Fibroblast of skin of left biceps (primary cell): ENCODE measurements at places on chromosomes 2 and 18.
A peak's percentile ranks its signal among the peaks of the same experiment; 100 is the strongest.

DNA sequence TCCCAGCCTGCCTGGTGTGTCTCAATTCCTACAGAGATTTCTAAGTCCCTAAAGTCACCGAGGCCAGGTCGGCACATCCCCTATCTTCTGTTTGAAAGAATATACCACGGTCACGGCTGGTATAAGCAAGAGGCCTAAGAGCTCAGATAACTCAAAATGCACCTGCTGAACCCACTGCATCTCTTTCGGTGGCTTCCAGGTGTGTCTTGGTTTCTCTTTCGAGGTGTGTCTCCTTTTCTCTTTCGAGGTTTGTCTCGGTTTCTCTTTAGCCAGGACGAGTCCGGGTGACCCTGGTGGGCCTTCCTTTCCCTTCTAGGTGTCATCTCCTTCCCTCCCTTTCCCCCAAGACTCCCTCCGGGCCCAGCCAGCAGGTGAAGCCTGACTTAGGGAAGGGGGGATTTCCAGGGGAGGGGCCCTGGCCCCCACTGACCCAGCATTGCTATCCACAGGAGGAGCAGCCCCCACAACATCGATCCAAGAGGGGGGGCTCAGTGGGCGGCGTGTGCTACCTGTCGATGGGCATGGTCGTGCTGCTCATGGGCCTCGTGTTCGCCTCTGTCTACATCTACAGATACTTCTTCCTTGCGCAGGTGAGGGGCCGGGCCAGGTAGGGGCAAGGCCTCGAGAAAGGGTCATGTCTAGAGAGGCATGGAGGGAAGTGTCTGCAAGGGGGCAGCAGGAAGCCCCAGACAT is 8.4 kb downstream of the ITM2C start:
- DNase-seq, result no peak

DNA sequence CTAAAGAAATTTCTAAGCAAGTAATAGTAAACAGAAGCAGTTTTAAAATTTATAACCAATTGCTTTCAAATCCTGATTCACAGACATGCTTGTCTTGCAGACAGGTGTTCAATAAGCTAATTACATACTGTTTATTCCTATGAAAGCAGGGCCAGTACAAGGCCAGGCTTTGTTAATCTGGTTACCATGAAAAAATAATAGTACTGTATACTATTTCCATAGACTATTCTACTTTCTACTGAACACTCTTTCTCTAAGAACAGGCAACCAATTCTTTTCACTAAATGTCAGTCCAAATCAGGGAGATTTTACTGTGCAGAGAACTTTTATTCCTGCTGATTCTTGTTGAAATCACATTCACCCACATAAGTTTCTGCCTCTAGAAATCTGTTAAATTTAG is 2.9 kb upstream of the SRSF7 start:
- DNase-seq, result no peak

DNA sequence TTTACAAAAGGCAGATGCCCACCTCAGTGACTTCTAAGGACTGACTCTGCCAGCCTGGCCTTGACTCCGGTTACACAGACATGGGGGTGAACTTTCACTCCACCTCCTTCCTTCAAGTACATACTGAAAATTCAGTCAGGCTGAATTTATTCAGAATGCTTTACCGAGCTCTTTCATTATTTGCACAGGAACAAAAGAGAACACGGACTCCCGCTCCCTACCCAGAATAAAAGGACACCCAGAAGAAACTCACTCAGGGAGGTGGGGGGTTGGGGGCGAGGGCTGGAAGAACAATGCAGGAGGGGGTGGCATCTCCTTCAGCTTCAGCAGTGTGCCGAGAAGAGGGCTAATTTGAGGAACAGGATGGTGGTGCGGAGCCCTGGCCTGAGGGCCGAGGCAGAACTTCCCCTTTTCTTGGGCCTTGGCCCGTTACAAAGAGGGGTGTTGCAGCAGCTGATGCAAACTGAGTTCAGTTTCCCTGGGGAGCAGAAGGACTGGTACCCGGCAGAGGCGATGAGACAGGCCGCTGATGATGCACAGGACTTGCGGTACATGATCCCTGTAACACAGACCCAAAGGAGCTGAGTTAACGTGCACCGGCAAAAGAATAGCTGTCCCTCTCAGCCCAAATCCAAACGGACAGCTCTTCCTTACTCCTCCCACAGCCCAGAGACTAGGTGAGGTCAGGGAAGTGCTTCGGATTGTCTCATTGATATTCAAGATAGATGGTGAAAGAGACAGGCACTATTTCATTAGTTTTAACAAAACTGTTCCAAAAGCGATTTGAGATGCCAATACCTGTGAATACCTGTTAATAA is 24.1 kb downstream of the LYPD1 start:
- DNase-seq, result no peak

DNA sequence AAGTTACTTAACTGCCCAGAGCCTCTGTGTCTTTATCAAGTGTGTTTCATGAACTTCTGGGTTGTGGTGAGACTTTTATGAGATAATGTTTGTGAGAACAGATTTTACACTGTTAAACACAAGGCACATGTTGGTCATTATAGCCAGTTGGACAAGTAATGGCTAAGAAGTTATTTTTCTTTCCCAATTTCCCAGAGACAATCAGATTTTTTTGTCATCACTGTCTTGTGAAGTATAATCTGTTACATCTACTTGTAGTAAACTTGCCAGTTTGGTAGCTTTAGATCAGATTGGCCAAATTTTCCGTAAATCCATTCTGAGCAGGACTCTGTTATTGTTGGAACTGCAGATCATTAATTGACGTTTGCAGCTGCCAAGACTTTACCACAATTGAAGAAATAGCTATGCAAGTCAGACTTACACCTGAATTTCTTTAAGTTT is 838.8 kb downstream of the SLC4A3 start:
- peak; percentile 20 for DNase-seq

DNA sequence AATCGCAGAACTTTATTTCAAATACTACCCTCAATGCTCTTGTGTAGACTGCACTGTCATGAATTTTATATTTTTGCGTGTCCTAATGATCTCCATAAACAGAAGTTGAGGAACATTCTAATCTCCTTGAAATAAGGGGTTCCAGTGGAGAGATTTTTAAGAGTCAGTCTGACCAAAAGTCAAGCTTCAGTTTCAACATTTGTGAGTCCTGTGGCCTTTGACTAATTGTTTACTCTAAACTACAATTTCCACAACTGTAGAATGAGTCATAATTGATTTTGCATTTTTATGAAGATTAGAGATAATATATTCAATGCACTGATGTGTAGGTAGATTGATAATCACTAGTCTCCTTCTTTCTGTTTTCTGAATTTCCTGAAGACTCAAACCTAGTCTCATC is 720.3 kb upstream of the ID2 start:
- no peak for DNase-seq

GRCh38 chr2:241833101-241833663 is 24.2 kb downstream of the NEU4 start:
- DNase-seq, result peak; percentile 52

- no peak for DNase-seq
These were observed 35.4 kb downstream of the ZNF804A start for GRCh38 chr2:184633726-184634125.

- no peak for DNase-seq
These were observed 143.0 kb downstream of the ZEB2 start for GRCh38 chr2:144376926-144377325.

DNA sequence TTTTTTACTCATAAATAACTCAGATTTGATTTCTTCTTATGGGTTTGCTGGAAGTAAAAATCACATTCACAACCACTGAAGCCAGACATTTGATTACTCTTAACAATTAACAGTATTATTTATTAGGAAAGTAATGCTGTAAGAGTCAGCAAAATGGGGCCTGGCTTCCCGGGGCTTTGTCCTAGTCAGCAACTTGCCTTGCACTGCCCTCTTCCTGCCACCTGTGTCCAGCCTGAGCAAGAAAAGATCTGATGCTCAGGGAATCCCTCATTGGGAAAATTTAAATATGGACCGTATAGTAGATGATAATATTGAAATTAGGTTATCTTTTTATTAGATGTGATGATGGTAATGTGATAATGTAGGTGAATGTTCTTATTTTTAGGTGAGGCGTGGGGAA is 30.8 kb upstream of the ACYP2 start:
- no peak for DNase-seq

- DNase-seq, result no peak
These were observed 26.5 kb downstream of the STEAP3 start for GRCh38 chr2:119249855-119250717.

DNA sequence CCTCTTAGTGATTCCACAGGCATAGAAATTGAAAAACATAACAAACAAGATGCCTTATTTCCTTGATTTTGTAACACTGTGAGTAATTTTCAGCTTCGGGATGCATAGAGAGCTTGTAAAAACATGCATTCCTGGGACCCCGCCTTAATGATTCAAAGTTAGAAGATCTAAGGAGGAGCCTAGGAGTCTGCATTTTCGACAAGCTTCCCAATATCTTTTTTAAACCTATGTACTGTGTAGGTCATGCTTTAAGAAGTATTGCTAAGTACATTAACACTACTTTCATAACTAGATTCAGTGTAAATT is 109.8 kb upstream of the ZNF516 start:
- DNase-seq, result no peak

DNA sequence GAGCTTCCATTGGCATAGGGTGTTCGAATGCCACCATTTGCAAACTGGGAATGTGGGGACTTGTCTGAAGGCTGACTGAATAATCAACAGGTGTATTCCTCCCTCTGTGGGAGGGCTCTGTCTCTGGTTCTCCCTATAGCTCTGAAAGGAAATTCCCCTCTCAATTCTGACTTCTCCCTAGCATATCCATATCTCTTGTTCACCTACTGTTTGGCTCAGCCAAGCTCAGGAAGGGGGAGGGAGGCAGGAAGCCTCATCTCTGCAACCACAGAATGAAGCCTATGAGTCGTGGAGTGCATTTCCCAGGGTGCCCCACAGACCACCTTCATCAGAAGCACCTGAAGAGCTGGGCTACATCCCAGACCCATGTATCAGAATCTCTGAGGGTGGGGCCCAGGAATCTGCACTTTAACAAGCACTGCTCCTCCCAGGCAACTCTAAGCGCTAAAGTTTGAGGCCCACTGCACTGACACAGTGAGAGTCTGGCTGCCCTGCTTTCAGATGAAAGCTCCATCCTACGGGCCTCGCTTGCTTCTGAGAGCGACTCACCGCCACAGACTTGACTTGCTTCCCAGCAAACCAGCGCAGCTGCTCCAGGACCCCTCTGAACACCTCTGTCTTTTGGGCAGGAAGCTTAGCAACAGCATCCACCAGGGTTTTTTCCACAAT is 32.0 kb downstream of the XDH start:
- no peak for DNase-seq

DNA sequence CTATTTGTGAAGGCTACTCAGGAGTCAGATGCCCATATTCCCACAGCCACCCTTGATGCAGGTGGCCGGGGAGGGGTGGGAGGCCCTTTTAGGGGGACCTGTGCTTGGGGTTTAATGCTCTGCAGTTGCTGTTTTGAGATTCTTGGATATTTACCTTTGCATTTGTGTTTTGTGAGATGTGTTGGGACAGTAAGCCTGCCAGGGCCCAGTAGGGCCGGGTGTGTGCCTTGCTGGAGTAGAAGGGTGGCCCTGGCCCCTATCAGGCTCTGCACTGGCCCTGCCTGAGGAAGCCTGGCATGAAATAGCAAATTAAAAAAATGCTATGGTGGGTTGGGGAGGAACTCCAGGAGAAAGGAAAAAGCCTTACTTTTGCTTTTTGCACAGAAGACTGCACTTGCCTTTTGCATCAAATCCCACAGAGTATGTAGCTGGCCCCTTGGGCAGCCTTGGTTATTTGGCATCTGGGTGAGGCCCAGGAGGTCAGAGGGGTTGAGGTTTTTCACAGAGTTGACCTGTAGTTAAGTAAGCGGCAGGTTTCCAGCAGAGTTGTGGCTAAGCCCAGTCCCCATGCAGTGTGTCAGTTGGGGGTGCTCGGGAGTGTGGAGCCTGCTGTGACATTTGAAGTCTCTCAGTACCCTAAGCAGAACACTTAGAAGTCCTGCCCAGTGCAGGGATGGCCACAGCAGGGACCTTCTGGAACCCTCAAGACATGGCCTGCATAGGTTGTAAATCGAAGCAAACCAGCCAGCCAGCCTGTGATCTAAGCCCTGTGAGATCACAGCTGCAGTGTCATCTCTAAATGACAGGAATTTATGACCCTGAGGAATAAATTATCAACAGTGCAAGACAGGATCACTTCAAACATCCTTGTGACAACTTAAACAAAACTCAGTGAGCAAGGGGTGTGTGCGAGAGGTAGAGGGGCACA is 68.8 kb downstream of the SH3RF3 start:
- no peak for DNase-seq

GRCh38 chr2:190640117-190640516 is 8.8 kb upstream of the NAB1 start:
- no peak for DNase-seq

GRCh38 chr2:237497009-237497837 is 10.2 kb downstream of the MLPH start:
- no peak for DNase-seq

DNA sequence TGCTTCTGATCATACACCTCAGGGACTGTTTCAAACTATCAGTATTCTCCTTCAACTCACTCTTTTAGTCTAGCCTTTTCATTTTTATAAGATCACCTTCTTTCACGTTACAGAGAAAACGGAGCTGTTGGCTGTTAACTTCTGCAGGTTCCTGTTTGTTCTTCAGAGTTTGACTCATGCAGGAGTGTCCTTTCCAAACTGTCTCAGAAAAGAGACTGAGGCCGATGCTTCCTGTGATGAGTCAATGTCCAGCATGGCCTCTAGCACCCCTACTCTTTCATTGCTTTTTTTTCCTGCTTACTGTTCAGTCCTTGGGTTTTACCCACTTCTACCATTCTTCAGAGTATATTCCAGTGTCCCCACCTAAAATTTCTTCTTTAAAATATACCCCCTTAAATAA is 240.8 kb upstream of the RGPD4 start:
- no peak for DNase-seq

DNA sequence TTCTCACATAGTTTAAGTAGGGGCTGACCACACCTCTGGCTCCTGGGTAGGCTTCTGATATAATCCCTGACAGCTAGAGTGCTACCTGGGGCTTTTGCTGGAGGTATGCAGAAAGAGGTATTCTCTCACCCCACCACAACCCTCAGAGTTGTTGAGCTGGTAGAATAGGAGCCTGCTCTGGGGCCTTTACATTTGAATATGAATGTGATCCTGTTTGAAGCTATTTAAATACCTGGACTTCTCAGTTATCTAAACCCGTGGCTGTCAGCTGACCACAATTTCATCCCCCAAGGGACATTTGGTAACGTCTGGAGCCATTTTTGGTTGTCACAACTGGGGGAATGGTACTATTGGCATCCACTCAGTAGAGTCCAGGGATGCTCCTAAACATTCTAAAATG is 669.1 kb downstream of the SATB2 start:
- DNase-seq, result no peak

DNA sequence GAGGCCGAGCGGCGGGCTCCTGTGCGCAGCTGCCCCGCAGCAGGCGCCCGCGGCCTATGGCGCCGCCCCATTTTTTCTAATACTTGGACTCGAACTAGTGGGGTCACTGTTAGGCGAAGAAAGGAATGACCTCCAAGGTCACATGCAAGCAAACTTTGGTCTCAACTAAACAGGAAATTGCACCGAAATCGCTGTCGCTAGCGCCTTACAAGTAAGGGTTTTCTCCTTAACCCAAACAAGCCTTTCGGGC is 339 bp downstream of the ACAA2 start:
- DNase-seq, result no peak

- no peak for DNase-seq
These were observed 205.2 kb upstream of the HDAC4 start for GRCh38 chr2:239605976-239606375.

- DNase-seq, result no peak
These were observed 16.5 kb upstream of the PRLH start for GRCh38 chr2:237549643-237550415.
